ENCODE measurements at places on chromosomes 5 and 9. TPM values are rescaled to one million over a fixed set of nuclear protein-coding genes. Genes with fewer than 3 reads are reported as not detected.

GRCh38 chr5:31574772-31575171, 42.7 kb downstream of the C5orf22 start:
- DNase-seq = no peak

ZNF883 gene
- 6.0 TPM for total RNA-seq

IL7R gene
- 4.2 TPM for total RNA-seq

DNA sequence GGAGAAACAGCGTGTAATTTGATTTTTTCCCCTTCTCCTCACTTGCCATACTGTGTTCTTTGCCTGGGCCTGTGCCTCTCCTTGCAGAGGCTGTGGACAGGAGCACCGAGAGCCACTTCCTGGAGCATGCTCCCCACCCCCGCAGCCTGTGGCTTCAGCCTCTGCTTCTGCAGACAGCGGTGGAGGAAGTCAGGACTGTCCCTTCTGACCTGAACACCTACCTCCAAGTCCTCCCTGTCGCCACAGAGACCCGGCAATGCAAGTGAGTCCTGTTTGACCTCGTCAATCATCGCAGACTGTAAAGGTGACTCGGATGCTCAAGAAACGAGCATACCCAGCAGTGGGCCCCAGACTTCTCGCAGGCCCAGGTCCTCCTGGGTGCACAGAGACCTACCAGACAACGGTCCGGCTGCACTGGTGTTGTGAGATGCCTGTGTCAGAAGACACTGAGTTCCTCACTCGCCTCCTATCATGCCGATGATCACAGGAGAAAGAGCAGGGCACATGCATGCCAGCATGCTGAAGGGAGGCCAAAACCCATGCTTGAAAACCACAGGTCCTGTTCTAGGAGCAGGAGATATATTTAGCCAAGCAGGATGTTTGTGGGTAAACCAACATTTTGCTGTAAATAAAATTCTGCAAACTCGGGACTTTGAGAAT, 198.8 kb downstream of the AUH start:
- DNase-seq = no peak

- peak; percentile 95 for DNase-seq
Observed at GRCh38 chr9:655875-656274, 185.6 kb upstream of the DMRT1 start.

EIF4EBP3 gene
- 11.5 TPM for total RNA-seq

IARS1 gene
- 73.3 TPM for total RNA-seq

SLC6A19 gene
- total RNA-seq = not detected

STK10 gene
- total RNA-seq = 18.1 TPM

DNA sequence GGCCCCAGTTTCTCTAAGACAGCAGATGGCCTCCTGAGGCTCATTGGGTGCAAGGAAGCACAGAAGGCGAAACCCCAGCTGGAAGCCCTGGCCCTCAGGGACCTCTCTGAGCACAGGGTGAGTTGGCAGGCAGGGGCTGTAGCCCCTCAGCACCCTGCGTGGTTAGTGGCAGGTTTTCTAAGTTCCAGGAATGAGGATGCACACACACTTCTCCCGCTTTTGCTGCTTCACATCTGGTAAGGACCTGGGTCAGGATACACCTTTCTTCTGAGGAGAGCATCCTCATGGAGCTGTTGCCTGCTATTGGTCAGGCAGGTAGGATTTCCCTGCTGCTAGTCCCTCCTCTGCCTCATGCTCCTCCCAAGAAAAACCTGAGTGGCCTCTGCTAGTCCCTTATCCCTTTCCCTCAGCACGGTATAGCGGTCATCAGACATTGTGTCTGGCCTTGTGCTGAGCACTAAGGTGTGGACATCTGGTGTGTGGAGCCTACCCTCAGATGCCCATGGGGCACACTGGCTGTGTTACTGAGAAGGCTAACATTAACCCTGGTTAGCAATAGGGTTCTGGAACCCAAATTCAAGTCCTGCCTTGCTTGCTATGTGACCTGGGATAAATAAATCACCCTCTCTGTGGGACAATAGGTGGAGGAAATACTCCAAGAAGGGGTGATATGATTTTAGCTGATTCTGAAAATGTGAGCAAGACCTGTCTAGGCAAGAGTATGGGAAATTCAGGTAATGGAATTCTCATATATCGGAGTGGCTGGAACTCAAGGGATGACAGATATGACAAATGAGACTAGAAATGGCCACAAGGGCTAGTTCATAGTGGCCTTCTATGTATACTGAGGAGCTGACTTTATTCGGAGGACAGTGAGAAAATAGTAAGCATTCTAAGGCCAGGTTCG, 1.6 kb downstream of the SLC22A4 start:
- no peak for DNase-seq

GRCh38 chr9:133142684-133143622, 20.8 kb downstream of the GBGT1 start:
- DNase-seq = no peak

DNA sequence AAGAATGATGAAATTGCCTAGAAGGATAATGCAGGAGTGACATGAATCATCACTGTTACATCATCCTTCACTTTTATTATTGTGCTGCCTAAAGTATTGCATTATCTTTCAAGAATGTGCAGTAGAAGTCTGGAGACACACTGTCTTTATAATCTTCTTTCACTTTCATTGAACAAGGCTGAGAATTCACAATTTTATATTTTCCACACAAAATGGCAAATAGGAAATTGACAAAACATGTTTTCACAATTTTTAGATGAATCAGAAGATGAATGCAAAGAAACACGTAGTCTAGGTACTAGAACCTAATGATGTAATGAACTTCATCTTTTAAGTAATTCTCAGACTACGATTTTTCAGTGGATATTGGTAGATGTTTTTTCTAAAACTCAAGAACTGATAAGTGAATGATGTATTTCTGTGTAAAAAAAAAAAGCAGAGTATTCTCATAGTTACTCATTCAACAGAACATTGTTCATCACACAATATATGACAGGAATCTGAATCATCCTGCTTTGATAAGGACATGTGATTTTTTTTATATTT, 131.5 kb upstream of the GRHPR start:
- DNase-seq = no peak

DNA sequence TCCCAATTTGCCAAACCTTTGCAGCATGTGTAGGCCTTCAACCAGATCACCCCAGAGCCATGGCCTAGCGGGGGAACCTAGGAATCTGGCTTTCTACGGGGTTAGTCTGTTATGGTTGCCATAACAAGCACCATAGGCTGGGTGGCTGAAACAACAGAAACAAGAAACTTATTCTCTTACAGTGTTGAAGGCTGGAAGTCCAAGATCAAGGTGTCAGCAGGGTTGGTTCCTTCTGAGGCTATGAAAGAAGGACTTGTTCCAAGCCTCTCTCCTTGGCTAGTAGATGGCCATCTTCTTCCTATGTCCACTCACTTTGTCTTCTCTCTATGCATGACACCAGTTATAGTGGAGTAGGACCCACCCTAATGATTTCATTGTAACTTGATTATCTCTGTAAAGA, 6.1 kb downstream of the FGF1 start:
- no peak for DNase-seq

SOHLH1 gene
- not detected for total RNA-seq

GRCh38 chr9:91077624-91078368, 276.2 kb downstream of the SYK start:
- no peak for DNase-seq

DNA sequence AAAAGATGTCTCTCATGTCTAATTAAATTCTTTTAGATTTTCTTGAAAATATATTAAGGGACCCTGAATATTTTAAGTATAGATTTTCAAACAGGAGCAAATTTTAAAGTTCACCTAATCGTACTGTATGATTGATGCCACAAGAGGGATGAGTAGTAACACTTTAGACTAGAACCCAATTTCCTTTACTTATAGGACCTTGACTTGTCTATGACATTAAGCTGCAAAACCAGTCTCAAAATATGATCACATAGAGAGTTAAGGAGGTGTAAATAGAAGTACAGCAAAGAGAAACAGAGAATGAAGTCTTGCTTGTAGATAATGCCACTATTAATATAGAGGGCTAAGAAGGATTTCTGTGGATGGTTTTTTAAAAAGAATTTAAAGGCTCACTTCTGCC, 312.9 kb upstream of the PRR16 start:
- no peak for DNase-seq

- no peak for DNase-seq
Observed at GRCh38 chr9:16824545-16825330, 45.7 kb downstream of the BNC2 start.

- DNase-seq = no peak
Observed at GRCh38 chr5:73960023-73960422, 334.0 kb downstream of the ARHGEF28 start.

DNA sequence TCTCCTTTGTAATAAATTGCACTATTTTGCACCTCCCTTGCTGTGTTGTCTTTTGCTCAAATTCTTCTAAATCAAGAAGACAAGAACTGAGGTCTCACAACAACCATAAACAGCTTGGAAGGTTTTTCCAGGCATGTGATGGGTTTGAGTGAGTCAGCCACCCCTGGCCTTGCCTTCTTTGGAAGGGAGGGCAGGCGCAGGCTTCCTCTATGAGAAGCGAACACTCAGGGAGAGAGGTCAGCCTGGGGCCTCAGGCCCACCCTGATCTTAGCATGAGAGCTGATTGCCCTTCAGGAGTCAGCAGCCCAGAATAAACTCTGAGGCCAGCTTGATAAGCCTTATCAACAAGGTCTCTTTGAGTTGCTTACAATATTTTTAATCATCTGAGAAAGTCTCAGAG, 31.6 kb downstream of the S1PR3 start:
- DNase-seq = peak; percentile 49

DNA sequence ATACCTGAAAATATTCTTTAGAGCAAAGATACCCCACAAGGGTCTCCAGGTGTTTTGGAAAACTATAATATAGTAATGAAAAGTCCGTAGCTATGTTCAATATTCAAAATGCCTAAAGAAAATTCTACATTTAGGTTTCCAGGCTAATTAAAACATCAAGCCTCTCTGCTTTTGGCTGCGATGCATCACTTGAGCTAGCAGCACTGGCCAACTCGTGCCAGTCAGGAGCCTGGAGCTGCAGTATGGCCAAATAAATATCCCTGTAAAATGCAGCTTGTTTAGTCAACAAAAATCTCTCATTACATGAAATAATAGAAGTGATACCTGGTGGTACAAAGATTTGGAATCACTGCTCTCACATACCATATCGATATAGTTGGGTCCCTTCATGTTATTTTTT, 181.1 kb downstream of the ELAVL2 start:
- DNase-seq = no peak

DNA sequence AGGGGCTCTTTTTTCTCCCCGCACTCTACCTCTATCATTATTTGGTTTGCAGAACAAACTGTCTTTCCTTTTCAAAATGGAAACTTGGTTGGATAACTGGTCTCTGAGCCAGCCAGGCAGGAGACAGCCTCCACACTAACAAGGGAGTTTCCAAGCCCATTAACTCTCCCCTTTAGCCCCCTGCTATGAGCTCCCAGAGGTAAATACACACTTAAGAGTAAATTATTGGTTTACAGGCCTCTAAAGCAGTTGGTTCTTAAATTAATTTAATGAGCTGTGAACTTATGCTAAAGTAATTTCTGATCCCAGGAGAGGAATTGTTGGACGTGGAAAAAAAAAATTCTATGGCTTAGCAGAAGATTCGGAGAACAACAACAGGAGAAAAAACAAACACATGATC, 30.3 kb downstream of the EPB41L4A start:
- no peak for DNase-seq

Measured in left cardiac atrium (tissue), 4 donors.